ENCODE measurements at places on chromosomes 5 and 9.

GRCh38 chr9:71249729-71250317 lies 128.4 kb upstream of the TRPM3 start:
- DNase-seq = peak; percentile 27

DNA sequence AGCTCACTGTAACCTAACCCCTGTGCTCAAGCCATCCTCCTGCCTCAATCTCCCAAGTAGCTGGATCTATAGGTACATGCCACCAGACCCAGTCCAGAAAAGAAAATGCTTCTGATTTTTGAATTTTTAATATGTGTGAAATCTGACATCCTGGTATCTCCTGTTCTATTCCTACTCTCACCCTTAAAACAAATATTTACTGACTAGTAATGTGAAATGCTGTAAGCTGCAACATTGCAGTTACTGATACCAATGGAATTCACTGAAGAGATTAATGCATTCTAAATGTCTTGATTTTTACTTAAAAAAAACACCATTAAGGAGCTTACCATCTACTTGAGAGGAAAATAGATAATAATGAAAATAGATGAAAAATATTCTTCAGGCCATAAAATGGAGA lies 162.7 kb upstream of the TSLP start:
- no peak for DNase-seq

DNA sequence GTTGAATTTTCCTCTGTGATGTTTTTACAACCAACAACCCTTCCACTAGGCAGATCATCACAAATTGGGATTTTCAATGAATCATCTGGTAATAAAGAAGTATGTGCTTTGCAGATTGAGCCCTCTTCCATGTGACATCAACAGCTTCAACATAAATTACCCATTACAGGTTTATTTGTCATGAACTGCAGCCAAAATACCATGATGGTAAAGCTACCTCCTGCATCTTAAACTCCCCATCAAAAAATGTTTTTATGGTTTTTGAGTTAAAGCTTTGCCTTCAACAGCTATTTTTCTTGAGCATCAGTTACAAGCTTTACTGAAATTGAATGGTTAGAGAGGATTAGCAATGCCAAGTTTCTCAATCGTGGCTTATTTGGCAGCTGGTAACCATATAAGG lies 211.4 kb upstream of the TUSC1 start:
- no peak for DNase-seq

DNA sequence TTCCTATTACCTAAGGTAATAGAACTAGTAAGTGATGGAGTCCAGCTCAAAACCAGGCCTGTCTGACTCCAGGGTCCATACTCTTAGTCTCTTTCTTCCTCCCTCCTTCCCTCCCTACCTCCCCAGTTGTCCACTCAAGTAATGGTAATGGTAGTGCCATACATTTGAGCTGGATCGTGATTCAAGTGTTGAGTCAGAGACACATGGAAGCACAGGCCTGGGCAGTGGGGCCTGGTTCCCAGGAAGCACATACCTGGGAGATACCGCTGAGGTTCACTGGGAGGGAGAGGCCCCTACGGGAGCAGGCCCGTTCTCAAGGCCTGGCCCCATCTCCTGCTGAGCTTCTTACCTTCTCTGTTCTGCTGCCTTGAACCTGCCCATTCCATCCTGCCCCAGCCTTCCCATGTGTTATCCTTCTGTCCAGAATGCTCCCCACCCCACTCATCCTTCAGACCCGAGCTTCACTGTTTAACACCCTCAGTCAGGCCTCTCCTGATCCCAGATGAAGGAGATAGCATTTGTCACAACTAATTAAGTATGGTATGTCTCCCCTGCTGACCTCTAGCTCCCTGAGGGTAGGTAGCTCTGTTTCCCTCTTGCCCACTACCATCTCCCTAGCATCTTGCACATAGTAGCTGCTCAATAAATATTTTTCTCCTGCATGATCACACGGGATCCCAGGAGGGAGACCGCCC lies 13.8 kb downstream of the URM1 start:
- DNase-seq = no peak

DNA sequence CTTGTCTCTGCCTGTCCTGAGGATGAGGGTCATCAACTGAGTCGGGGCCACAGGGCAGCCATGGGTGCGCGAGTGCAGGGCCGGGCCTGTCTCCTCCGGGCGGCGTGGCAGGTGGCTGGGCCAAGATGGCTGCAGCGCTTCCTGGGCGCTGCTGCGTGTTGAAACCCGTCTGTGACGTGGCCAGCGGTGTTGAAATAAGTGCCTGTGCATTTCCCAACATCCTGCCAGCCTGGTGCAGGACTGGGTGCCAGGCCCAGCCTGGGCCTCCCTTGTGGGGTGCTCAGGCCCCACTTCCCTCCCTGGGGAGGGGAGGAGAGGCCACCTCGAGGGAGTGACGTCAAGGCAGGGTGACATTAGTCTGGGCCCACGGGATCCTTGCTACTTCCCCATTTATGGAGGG lies 45.5 kb downstream of the RXRA start:
- no peak for DNase-seq

DNA sequence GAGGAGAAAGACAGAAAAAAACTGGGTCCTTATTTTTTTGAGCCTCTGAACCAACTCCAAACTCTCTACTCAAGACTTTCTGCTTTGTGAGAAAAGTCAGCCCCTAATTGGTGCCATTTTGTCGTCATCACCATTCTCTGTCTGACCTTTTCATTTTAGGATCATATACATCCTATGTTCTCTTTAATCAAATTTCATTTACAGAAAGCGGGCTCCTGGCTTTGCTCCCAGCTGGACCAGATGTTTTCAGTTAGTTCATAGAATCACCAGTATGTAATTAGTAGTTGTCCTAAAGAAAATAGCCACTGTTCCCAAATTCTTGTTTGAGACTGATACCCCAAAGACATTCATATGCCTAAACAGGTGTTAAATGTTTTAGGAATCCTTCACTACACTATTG lies 28.6 kb upstream of the SLCO4C1 start:
- no peak for DNase-seq

GRCh38 chr9:2263665-2264064 lies 248.5 kb downstream of the SMARCA2 start:
- DNase-seq = no peak

DNA sequence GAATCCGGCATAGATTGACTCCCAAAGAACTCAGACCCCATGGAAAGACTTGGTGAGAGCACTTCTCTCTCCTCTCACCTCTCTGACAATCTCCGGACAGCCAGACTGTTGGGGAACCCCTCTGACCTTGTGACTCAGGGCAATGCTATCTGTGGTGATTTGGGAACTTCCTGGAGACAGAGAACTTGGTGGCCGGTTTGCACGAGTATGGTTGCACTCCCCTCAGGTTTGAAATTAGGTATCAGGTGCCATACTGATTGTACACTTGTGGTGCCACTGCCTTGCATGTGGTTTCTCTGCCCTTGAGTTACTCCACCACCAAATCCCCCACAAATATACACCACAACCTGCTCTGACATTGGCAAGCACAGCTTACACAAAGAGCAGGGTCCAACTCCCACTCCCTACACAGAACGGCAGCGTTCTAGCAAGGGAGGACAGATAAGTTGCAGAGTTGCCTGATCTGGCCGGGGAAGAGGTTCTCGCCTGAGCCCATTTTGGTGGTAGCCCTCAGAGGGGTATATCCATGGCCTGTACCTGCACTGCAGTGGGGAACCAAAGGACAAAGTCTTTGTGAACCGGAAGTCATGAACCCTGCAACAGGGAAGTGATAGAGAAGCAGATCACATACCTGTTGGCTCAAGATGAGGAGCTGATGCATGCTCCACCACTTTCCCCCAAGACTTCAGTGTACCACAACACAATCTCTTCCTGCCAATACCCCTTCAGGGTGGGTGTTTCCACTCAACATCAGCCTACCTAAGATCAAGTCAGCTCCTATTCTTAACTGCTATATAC lies 255.1 kb downstream of the MCTP1 start:
- DNase-seq = no peak

- DNase-seq = no peak
These were observed 138.9 kb upstream of the PHYKPL start for GRCh38 chr5:178371362-178372111.

DNA sequence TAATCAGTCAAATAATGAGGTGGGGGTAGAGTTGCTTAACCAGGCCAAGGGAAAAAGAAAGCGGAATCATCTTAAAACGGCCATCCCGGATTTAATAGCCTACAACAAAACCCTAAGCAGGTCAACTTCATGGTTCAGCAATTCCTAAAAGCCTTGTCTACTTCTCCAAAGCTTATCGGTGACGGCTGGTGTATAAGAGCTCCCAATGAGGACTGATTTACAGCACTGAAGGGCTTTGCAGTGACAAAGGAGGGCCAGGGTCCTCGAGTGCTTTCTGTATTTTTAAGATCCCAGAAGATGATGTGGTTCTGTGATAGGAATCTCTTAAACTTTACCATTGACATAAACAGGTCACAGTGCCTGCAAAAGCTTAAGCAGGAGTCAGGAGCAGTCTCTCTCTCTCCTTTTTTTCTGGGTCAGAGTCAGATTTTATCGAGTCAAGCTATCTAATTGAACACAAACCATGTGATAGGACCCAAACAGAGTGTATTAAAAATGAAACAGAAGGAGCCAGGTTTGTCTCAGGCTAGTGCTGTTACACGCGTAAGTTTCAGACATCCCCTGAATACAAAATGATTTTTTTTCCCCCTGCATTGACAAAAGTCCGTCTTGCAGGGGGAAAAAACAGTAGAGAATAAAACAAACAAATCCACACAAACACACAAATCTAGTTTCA lies 663.6 kb upstream of the ZNF608 start:
- DNase-seq = no peak

DNA sequence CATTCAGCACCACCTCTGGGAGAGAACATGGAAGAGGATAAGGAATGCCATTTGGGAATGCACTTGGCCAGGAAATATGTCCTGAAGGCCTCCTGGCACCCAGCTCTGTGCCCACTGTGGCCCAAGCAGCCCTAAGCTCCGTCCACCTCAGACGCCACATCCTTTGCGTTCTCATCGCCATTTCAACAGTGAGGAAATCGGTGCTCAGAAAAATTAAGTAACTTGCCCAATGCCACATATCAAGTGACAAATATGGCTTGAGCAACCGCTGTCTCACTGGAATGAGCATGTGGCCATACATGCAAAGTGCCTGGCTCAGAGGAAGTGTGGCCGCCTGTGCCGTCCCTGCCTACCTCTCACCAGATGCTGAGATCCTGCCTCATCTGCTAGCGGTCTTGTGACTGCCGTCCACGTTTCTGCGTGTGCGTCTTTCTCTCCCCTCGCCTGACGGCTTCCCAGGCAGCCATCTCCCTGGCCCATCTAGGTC lies 984 bp upstream of the DOK3 start:
- no peak for DNase-seq

DNA sequence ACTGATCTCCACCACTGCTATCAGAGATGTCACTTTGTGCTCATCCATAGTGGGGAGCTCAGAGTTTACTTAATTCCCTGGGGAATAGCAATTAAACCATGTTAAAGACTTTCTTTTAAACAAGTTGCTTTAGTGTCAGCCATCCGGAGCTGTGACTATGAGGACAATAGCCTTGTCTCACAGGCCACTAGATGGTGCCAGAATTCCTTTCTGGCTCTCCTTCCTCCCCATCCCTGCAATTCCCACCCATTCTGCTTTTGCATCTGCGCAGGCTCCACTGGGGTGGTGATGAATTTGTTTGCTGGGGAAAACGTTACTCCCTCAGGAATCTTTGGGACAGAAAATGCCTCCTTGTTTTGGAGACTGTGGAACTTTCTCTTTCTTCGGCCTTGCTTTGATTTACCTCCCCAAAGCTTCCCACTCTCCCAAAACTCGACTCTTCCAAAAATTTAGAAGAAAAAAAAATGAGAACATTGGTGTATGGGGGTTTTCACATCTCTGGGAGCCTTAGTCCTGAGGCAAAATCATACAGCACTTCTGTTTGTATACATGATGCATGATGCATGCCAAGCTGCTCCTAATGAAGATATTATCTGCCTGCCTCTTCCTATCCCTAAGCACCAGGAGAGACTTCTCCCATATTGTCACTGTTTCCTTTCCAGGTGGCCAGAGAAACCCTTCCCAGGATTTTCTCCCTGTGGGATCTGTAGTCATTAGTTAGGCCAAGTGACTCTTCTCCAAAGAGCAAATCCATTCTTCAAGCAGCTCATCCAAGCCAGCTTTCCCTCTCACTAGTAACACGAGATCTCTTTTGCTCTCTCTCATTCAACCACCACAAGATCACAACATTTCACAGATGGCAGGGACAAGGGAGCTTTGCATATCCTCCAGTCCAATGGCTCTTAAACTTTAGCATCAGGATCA lies 466.1 kb downstream of the TLR4 start:
- DNase-seq = peak; percentile 24

DNA sequence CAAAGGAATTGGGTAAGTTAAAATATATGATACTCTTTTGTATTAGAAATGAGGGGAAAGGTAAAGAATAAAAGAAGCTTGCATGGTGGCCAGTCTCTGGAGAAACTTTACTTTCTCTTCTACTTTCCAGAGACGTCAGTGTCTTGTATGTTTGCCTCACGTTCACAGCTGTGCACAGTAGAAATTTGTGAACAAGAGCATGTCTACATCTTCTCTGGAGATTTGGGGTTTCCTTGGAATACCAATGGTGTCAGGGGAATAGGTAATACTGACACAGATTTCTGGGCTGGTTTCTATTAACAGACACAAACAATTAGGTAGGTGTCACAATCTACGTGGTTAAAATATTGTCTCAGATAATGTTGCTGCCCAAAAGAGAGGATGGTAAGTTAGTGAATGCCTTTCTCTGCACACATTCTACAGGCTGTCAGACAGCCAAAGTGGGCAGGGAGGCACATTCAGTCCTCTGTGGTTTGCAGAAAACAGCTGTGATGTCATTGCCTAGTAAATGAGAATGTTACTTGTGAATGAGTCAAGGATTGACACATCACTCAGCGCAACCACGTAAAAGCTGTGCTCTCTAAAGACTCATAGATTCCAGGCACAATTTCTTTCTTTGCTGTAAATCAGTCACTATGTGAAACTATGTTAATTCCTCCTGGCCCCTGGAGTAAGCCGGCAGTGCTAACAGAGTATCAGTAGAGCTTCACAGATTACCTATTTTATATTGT lies 397.1 kb downstream of the MAN2A1 start:
- peak; percentile 22 for DNase-seq
